ENCODE measurements at places on chromosomes 1 and 21.

DNA sequence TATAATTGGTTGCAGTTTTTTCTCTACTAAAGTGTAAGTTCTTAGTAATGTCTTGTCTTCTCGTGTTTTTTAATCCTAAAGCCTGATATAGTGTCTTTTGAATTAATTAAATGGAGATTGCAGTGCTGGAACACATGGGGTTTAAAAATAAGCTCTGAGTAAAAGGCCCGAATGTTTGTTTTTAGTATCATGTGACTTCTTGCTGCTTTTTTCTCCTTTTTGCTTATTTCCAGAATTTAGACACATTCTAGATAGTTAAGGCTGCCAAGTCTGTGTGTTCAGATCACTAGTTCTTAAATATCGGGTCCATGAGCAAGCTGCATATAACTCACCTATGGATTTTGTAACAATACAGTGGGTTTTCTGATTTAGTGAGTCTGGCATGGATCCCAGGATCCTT is 27.5 kb downstream of the KCTD3 start:
- no peak for DNase-seq

DNA sequence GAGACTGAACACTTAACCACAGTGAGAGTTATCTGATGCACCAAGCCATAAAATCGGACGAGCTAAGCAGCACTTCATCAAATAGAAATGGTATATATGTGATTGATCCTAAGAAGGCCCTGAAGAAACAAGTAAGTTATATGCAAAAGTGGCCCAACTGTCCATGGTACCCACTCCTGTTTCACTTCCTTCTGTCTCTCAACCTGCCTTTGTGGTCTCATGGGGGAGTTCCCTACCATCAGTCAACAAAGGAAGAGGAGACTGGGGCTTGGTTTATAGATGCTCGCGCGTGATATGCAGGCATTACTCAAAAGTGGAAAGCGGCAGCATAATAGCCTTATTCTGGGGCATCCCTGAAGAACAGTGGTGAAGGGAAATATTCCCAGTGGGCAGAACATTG is 543.9 kb upstream of the ADGRL4 start:
- DNase-seq, result no peak

- DNase-seq, result no peak
These were observed 47.9 kb upstream of the ATP1A1 start for GRCh38 chr1:116325104-116325503.

- DNase-seq, result peak; percentile 52
These were observed 749 bp downstream of the FAM163A start for GRCh38 chr1:179743679-179744400.

GRCh38 chr1:17014671-17015567 is 3.2 kb upstream of the ATP13A2 start:
- no peak for DNase-seq

DNA sequence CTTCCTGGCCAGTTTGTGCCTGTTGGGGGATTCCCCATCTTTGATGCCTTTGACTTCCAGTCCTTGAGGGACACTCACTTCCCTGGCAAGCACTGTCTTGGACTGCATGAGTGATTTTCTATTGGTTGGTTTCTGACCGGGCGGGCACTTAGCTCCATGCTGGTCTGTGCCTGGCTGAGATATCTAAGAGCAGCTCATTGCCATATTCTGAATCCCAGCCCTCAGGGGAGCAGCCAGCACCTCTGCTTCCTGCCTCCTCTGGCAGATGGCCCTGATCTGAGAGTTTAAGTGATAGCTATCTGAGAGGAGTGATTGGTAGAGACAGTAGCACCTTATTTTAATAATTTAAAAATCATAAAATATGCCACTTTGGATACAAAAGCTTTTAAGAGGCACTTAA is 52.5 kb downstream of the DISC1 start:
- DNase-seq, result no peak

DNA sequence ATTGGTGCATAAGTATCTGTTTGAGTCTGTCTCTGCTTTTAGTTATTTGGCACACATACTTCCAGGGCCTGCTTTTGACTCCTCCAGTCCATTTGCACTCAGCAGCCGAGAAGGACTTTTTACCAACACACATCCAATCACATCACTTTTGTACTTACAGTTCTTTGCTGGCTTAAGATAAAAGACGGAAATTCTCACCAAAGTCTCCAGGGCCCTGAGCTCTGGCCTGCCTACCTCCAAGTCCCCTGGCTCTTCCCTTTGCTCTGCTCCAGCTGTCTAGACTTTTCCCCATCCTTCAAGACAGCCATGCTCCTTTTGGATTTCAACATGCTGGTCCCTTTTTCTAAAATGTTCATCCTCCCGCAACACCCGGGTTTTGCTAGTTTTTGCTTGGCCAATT is 2.2 kb upstream of the EVA1C start:
- no peak for DNase-seq

- DNase-seq, result no peak
These were observed 15.5 kb downstream of the PROX1 start for GRCh38 chr1:214003233-214003632.

- DNase-seq, result no peak
These were observed 21.4 kb upstream of the FMO1 start for GRCh38 chr1:171226747-171227370.

Measured in mesothelial cell of epicardium (in vitro differentiated cells).